C1 segment of cervical spinal cord (tissue), 14 donors: ENCODE measurements at places on chromosomes 11 and 22.

GRCh38 chr11:61630089-61630488, 49.2 kb upstream of the SYT7 start:
- DNase-seq: no peak

DNA sequence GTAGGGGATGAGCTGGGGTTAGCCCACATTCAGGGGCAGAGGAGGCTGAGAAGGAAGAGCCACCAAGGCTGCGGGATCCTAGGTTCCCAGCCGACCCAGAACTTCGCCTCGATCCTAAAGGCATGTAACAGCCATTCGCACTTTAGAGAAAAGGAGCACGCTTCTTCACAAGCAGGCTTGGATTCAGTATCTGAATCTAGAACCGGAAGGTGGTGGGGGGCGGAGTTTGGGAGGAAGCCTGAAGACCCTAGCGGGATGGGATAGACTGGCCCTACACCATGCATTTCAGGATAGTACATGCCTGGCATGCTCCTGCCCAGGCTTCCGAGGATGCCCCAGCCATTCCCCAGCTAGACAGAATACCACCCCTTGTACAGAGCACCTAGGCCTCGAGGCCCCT, 4.4 kb downstream of the SCARF2 start:
- no peak for DNase-seq

GRCh38 chr11:130548491-130548833, 100.0 kb downstream of the ADAMTS15 start:
- DNase-seq: no peak

DNA sequence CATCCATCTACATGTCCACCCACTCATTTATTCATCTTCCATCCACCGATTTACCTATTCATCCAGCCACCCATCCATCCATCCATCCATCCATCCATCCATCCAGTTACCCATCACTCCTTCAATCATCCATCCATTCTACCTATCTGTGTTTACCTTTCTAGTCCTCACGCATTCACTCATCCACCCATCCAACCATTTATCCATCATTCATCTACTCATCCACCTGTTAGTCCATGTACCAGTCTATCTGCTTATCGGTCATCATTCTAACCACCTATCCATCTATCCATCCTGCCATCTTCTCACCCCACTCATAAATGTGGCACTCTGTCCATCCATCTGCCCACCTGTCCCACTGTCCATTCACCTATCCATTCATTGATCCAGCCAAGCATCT, 21.9 kb upstream of the MYEOV start:
- no peak for DNase-seq

DNA sequence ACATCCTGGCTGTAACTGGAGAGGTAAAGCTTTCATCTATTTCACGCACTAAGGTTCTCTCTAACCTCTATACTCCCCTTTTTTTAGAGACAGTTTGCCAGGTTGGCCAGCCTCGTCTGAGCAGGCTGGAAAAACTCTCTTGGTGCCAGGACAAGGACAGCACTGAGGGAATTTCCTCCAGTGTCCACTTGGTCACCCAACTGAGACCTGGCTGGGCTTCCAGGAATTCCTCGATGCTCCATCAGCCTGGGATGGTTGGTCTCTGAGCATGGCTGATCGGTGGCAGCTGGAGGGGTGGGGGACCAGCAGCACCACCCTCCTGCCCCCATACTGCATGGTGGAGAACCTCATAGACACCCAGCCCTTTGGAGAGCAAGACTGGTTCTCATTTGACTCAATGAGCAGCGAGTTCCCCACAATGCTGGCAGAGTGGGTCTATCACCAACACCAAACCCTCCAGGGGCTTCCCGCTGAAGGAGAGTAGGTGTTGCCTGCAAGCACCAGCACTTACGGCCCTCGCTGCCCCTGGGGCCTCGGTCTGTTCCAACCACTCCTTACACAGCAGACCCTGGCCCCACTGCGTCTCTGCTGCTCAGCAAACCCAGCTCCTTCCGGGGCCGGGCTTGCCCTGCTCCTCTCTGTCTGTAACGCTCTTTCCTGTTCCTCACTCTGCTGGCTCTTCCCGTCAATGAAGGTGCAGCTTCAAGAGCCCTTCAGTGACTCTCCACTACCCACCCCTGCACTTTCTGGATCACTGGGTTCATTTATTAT, 122.2 kb downstream of the ST3GAL4 start:
- no peak for DNase-seq
